Stimulated activated CD8-positive, alpha-beta memory T cell treated with anti-CD3 and anti-CD28 coated beads, Interleukin-2, amount 100 ng/mL, for 48 hours (primary cell): ENCODE measurements at places on chromosomes 7 and 10.

DNA sequence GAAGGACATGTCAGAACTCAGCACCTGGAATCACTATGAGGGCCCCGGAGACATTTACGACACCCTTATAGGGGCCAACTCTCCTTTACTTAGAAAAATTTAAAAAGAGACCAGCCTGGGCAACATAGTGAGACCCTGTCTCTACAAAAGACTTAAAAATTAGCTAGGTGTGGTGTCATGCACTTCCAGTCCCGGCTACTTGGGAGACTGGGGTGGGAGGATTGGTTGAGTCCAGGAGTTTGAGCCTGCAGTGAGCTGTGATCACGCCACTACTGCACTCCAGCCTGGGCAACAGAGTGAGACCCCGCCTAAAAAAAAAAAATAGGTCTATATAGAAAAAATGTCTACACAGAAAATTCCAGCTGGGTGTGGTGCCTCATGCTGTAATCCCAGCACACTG, 7.5 kb upstream of the CYTH3 start:
- no peak for DNase-seq

DNA sequence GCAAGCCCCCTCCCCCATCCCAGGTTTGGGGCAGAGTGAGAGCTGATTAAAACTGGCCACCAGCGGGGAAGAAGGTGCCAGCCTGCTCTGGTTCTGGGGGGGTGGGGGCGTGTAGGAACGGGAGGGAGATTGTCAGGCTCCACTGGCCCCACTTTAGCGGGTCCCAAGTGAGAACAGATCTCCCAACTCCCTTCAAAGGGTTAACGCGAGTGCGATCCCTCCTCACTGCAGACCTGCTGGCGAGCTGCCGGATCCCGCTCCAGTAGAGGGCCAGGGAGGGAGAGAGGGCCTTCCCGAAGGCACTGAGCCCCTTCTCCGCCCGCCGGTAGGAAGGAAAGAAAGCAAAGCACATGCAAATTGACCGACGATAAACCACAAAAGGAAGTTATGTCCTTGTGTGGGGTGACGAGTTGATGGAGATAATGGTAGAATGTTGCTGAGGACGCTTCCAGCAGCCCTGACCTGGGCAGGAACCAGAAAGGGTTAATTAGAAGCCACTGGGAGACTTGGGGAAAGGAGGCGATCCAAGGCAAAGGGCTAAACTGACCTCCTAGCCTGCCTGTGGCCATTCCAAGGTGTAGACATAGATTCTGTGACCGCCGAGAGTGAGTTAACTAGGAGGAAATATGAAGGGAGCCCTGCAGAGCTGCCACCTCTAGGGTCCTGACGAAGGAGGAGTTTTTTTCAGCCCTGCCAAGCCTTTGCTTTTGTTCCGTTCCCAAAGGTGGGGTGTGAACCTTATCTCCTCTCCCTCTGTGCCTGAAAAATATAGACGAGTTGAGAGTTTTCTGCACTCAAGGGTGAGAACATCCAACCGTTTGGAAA, 1.5 kb downstream of the NRG3 start:
- DNase-seq = no peak

- DNase-seq = no peak
Measured at GRCh38 chr7:90756366-90756765, 160.2 kb downstream of the CDK14 start.

DNA sequence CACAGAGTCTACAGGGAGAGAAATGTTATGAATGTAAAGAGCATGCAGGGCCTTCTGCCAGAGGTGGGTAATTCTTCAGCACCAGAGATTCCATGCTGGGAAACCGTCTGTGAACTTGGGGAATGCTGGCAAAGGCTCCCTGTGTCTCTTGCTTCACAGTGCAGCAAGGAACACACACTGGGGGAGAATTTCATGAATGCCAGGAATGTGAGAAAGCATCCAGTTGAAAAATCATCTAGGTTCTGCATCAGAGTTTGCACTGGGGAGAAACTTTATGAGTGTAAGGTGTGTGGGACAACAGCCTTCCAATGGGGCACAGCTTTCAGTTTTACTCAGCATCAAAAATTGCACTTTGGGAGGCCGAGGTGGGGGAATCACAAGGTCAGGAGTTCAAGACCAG, 224.3 kb upstream of the IGFBP3 start:
- no peak for DNase-seq

DNA sequence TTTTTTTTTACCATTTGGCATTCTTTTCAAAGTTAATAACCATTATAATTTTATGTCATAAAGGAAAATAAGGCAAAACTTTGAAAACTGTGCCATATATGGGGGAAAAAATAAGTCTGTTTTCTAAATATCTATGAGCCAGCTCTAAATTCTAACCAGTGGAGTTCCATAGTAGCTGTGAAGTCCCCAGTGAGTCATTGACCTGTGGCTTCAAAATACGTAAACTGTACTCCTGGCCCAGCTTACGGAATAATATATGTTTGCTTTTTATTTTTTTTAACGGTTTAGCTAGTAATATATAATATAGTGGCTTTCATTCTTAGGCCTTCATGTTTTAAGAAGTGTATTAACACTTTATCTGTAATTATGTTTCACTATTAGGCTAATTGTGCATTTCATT, 20.5 kb downstream of the ZRANB1 start:
- no peak for DNase-seq

GRCh38 chr10:100184840-100185239, 989 bp downstream of the ERLIN1 start:
- no peak for DNase-seq

GRCh38 chr7:157832006-157832405, 495.2 kb downstream of the DNAJB6 start:
- no peak for DNase-seq

DNA sequence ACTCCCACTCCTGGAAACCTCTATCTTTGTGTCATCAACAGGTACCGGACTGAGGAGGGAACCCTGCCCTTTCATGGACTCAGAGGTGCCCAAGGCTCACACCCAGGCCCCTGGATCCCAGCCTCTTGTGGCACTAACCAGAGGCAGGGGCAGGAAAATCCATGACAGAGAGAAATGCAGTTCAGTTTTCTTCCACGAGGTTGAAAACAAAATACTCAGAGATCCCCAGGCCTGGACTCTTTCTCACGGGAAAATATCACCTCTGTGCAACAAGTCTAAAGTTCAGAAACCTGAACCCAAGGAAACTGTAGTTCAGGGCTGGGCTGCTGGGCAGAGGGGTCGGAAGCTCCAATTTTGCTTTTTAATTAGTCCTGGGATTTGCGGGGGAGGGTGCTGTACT, 21.4 kb upstream of the OPN4 start:
- no peak for DNase-seq

- no peak for DNase-seq
Measured at GRCh38 chr10:28797904-28798371, 120.6 kb downstream of the BAMBI start.

GRCh38 chr7:103597606-103598005, 151.6 kb upstream of the SLC26A5 start:
- DNase-seq = no peak
